ENCODE measurements at places on chromosomes 4 and X.

GRCh38 chr4:76055016-76055415, 19.1 kb upstream of the CXCL11 start:
- DNase-seq, result no peak

DNA sequence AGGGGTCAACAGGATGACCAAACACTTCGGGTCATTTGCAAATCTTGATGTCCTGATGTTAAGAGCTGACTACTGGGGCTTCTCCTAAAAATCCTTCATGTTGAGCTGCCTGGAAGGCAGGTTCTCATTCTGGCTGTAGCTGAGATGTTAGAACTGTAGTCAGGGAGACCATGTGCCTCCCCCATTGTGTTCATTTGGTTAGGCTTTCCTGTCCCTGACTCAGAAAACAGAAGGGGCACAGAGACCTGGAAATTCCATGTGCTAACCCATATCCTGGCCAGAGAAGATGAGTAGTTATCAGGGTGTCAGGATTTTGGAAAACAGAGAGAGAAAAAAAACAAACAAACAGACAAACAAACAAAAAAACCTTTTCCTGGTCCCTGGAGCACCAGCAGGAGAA, 177.5 kb downstream of the AR start:
- DNase-seq, result no peak

- no peak for DNase-seq
These were observed 10.8 kb downstream of the NOX1 start for GRCh38 chrX:100863326-100863864.

DNA sequence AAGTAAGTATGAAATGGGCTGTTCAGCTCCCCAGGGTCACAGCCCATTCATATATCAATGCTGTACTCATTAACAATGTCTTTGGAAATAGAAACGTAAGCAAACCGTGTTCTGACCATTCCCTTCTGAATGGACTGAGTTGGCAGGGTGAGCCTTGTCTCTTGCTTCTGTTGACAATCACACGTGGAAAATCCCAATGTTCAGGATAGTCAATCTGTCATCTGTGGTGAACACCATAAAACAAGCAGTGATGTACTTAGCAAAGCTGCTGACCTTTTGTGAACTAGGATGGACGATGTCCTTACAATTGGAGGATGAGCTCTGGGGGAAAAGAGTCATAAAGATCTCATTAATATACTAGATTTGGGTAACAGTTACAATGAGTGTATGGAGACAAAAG, 109.6 kb upstream of the PAQR3 start:
- no peak for DNase-seq

DNA sequence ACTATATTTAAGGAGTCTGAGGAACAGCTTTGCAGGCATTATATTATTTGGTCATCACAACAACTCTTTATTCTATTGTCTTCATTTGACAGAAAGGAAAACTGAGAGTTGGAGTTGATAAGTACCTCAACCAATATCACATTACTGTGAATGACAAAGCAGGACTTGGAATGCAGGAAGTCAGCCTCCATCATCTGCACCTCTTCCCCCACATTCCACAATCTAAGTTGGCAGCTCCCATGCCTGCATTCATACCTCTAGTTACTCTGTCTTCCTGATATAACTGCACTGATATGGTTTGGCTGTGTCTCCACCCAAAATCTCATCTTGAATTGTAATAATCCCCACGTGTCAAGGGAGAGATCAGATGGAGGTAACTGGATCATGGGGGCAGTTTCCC, 356.7 kb downstream of the GALNTL6 start:
- DNase-seq, result no peak

DNA sequence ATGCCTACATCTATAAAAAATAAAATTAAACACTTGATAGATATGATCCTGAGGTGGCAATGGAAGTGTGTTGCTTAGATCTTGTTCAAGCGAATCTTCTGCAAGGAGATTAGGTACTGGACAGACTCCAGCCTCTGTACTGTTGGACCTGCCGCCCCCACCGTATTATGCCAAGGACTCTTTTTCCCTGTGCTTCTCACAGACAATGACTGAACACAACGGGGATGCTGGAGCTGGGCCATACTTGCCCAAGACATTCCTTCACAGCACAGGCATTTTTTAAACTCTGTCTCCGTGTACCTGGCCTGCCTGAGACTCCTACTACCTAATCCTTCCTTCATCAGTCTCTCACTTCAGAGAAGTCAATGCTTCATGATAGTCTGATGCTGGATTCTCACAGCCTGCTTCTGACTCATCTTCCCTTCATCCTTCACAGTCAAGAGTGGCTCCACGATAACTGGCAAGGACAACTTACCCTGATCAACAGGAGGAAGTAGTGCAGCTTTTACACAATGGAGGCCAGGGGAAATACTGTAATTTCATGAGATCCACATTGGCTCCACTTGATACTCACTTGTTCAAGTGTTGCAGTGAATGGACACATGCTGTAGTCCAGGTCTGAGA, 754.6 kb upstream of the AGA start:
- DNase-seq, result no peak

All from stimulated activated CD8-positive, alpha-beta memory T cell treated with anti-CD3 and anti-CD28 coated beads, Interleukin-4, amount 100 ng/mL, for 4 hours (primary cell).